ENCODE measurements at places on chromosomes 2 and 18. TPM values are rescaled to one million over a fixed set of nuclear protein-coding genes. Genes with fewer than 3 reads are reported as not detected.
A peak's percentile ranks its signal among the peaks of the same experiment; 100 is the strongest.

Gene AMER3
- not detected for total RNA-seq

GRCh38 chr2:96869822-96870625 is at the start of gene SEMA4C:
SEMA4C (minus strand) TSS chr2:96870080; CDS start chr2:96867886, 2,194 bp downstream.
- DNase-seq = peak; percentile 45
- peaks cover 6% of the 10 kb centered on the region for H3K27me3 ChIP-seq
- H3K4me1 ChIP-seq = peaks cover 23% of the 10 kb centered on the region

Gene ATOH8
- total RNA-seq = 0.07 TPM

- peaks cover 29% of the 10 kb centered on the region for H3K4me1 ChIP-seq
- peaks cover 7% of the 10 kb centered on the region for H3K27me3 ChIP-seq
- H3K36me3 ChIP-seq = no peaks in the 10 kb centered on the region
- DNase-seq = no peak
These were observed 244.5 kb upstream of the ID2 start for GRCh38 chr2:8437228-8437948.

DNA sequence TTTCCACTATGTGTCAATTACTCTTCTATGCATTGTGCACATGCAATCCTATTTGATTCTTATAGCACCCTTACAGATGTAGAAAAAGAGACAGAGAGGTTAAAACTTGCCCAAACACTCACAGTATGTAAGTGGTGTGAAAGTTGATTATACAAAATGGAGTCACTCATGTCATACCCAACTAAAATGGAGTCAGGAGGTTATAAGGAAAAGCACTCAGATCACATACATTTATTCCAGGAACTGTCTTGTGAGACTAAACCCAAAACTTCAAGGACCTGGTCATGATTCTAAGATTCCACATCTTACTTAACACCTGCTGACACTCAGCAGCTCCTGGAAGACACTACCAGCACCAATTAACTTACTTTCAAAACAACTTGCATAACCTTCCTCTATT is 802.6 kb downstream of the MBD2 start:
- no peak overlapping the region for H3K4me3 ChIP-seq
- DNase-seq = no peak
- H3K4me1 ChIP-seq = no peaks in the 10 kb centered on the region
- H3K36me3 ChIP-seq = no peaks in the 10 kb centered on the region

GRCh38 chr2:37679072-37679695 is 7.7 kb upstream of the CDC42EP3 start:
- DNase-seq = no peak
- peaks cover 10% of the 10 kb centered on the region for H3K36me3 ChIP-seq
- H3K4me1 ChIP-seq = peaks cover 21% of the 10 kb centered on the region
- no peaks in the 10 kb centered on the region for H3K27me3 ChIP-seq

Gene OBSL1
- total RNA-seq = 0.37 TPM

DNA sequence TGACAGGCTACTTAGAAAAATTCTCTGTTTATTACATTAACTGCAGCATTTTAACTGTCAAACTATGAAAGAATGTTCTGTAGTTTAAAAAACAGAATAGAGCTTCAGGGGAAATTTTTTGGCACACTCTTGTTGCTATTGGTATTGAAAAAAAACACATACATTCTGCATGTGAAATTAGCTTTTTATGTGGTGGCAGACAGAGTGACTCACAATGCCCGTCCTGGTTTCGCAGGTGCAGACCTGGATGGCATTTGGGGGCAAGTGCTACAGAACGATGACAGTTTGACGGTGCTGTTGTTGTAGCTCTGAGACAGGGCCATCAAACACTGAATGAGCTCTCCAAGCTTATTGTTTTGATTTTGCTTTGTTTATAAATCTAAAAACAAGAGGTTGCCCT is 105.0 kb upstream of the MAP3K20 start:
- peaks cover 9% of the 10 kb centered on the region for H3K27me3 ChIP-seq
- H3K4me1 ChIP-seq = peaks cover 10% of the 10 kb centered on the region

DNA sequence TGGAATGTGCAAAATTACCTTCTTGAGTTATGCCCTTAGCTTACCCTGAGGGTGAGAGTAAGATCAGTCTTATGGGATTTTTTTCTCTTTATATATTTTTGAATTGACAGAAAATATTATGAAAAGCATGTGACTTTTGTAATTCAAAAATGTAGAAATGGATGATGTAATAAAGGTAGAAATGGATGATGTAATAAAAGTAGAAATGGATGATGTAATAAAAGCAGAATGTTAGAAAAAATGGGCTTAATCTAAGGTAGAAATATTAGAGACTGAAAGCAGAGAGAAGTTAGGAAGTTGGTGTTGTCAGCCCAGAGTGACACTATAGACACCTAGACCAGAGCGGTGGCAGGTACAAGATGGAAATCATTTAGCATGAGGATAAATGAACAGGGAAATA is 107.1 kb upstream of the THSD7B start:
- no peaks in the 10 kb centered on the region for H3K4me1 ChIP-seq
- DNase-seq = no peak
- no peak overlapping the region for H3K27ac ChIP-seq
- no peak overlapping the region for H3K4me3 ChIP-seq

- H3K4me3 ChIP-seq = no peak overlapping the region
- DNase-seq = no peak
- peaks cover 19% of the 10 kb centered on the region for H3K27me3 ChIP-seq
- no peak overlapping the region for H3K27ac ChIP-seq
- H3K4me1 ChIP-seq = peaks cover 2% of the 10 kb centered on the region
These were observed 9.2 kb upstream of the MAT2A start for GRCh38 chr2:85529809-85530208.

DNA sequence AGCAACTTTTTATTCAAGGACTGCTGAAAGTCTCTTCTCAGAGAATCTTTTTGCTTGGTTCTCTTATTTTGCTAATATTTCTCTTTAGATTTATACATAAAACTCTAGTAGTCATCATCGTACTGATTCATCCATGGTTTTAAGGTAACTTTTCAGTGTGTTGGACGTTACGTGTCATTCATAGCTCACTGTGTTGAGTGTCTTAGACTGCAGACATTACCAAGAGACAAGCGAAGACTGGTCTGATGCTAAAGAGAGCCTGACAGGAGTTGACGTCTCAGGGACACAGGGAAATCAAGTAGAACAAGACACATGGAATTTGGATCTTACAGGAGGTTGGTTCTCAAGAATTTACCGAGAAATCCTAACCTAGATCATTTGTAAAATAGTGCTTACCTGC is 25.5 kb downstream of the RBM44 start:
- H3K27me3 ChIP-seq = peaks cover 11% of the 10 kb centered on the region
- H3K27ac ChIP-seq = no peak overlapping the region
- peaks cover 3% of the 10 kb centered on the region for H3K4me1 ChIP-seq
- no peaks in the 10 kb centered on the region for H3K36me3 ChIP-seq
- H3K4me3 ChIP-seq = no peak overlapping the region
- no peak for DNase-seq

GRCh38 chr2:64918220-64918886 is 70.8 kb upstream of the SLC1A4 start:
- DNase-seq = no peak
- no peaks in the 10 kb centered on the region for H3K27me3 ChIP-seq
- H3K4me3 ChIP-seq = peak overlapping the region; percentile 86
- peak overlapping the region; percentile 83 for H3K27ac ChIP-seq
- no peaks in the 10 kb centered on the region for H3K36me3 ChIP-seq
- peaks cover 34% of the 10 kb centered on the region for H3K4me1 ChIP-seq

- H3K36me3 ChIP-seq = peaks cover 50% of the 10 kb centered on the region
- no peak overlapping the region for H3K4me3 ChIP-seq
- peaks cover 23% of the 10 kb centered on the region for H3K4me1 ChIP-seq
- no peak for DNase-seq
- no peaks in the 10 kb centered on the region for H3K27me3 ChIP-seq
- no peak overlapping the region for H3K27ac ChIP-seq
These were observed 29.0 kb downstream of the PSME4 start for GRCh38 chr2:53941749-53942148.

GRCh38 chr2:136114382-136114781 is 3.6 kb downstream of the CXCR4 start:
- H3K27me3 ChIP-seq = no peaks in the 10 kb centered on the region
- H3K27ac ChIP-seq = no peak overlapping the region
- no peak for DNase-seq
- H3K4me3 ChIP-seq = peak overlapping the region; percentile 40
- H3K4me1 ChIP-seq = peaks cover 39% of the 10 kb centered on the region

DNA sequence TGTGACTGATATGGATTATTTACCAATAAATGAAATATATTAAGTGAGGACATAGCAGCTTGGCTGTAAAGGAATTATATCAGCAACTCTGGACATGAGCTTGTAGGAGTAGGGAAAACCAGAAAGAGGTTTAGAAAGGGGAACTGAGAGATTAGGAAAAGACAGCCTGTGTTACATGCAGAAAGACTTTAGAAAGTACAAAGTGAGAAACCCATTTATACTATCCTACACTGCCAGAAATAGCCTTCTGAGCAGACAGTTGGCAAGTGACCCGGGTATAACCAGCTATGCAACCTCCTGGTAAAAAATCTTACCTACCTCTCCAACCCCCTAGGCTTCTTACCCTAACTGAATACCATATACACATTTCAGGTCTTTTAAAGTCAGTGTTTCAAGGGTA is 134.1 kb downstream of the ANKRD44 start:
- DNase-seq = no peak
- H3K27me3 ChIP-seq = no peaks in the 10 kb centered on the region
- H3K4me3 ChIP-seq = no peak overlapping the region
- H3K4me1 ChIP-seq = peaks cover 18% of the 10 kb centered on the region
- H3K36me3 ChIP-seq = peaks cover 19% of the 10 kb centered on the region
- H3K27ac ChIP-seq = no peak overlapping the region

Gene SP5
- 0.32 TPM for total RNA-seq

DNA sequence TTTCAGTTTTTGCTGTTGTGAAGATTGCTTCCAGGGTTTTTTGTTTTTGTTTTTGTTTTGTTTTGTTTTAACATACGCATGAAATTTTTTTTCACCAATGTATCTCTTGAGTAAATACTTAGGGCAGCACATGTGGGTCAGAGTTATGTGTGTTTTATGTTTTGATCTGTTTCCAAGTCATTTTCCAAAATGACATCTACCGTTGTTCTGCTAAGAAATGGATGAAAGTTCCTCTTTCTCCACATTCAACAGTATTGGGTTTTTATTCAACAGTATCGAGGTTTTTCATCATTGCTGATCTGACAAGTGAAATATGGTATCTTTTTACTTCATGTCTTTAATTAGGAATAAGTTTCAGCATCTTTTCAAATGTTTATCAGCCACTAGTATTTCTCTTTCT is 16.7 kb downstream of the RNF144A start:
- H3K4me3 ChIP-seq = no peak overlapping the region
- H3K27me3 ChIP-seq = no peaks in the 10 kb centered on the region
- peaks cover 32% of the 10 kb centered on the region for H3K4me1 ChIP-seq
- H3K27ac ChIP-seq = no peak overlapping the region
- peaks cover 23% of the 10 kb centered on the region for H3K36me3 ChIP-seq

GRCh38 chr2:40470822-40471813 is 19.2 kb upstream of the SLC8A1 start:
- H3K27me3 ChIP-seq = peaks cover 4% of the 10 kb centered on the region
- no peak for DNase-seq
- H3K36me3 ChIP-seq = no peaks in the 10 kb centered on the region
- H3K4me1 ChIP-seq = no peaks in the 10 kb centered on the region
- no peak overlapping the region for H3K4me3 ChIP-seq

DNA sequence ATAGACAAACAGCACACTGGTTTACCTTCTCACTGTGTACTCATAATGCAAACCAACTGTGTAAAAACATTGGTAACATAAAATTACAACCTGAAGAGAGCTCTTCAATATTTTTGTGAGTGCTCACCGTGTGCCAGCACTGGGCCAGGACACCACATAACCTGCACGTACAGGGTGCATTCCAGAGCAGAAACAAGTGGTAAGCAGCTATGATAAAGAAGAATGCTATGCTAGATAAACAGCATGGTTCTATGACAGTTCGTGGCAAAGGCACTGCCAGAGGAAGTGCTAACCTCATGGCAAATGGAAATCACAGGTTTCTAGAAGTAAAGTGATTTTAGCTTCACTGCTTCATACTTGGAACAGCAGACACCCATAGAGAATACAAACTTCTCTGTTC is 343.5 kb downstream of the MTX2 start:
- peaks cover 18% of the 10 kb centered on the region for H3K27me3 ChIP-seq
- H3K27ac ChIP-seq = no peak overlapping the region

Gene RTKN
- total RNA-seq = 3.9 TPM

- H3K36me3 ChIP-seq = no peaks in the 10 kb centered on the region
- no peak overlapping the region for H3K4me3 ChIP-seq
- no peaks in the 10 kb centered on the region for H3K4me1 ChIP-seq
- H3K27ac ChIP-seq = no peak overlapping the region
- H3K27me3 ChIP-seq = peaks cover 2% of the 10 kb centered on the region
- no peak for DNase-seq
These were observed 70.2 kb downstream of the ADD2 start for GRCh38 chr2:70697603-70698383.

DNA sequence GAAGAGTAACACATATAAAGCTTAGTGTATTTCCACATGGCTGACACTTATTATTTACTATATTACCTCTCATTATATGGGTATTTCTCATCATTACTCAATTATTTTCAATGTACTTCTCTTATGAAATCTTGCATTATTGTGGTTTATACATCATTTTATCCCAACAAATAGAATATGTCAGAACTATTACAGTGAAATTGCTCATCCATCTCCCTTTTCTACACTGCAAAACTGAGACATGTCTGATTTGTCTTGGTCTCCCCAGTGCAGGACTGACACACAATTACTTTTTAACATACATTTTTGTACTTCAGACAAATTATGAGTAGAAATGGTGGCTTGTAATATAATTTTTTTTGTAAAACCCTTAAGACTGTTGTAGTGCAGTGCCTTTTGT is 600.9 kb downstream of the PLCL1 start:
- no peaks in the 10 kb centered on the region for H3K4me1 ChIP-seq
- no peak overlapping the region for H3K4me3 ChIP-seq

- peaks cover 63% of the 10 kb centered on the region for H3K4me1 ChIP-seq
- DNase-seq = no peak
- peak overlapping the region; percentile 74 for H3K27ac ChIP-seq
- peaks cover 21% of the 10 kb centered on the region for H3K36me3 ChIP-seq
These were observed 32.8 kb downstream of the FOSL2 start for GRCh38 chr2:28425464-28425835.

Gene NUP35
- total RNA-seq = 30.9 TPM

DNA sequence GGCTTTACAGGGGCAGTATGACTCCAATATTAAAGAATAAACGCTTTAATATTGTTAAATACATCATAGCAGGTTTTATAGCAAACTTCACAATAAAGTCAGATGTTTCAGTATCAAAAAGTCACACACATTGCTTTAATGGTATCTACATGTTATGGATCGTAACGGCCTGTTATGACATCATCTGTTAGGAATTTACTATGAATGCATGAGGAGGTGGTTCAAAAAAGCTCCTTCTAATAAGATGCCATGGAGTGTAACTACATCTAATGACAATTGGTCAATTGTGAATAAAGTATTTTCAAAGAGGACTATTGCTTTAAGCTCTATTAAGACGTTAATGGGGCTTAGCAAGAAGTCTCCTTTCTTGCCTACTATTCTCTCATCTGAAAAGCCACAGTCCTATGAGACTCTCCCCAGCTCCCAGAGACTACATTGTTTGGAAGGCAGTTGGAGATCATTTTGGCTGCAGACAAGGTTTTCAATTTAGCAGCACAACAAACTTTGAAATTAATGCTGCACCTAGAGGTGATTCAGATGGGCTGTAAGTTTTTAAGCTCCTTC is 300.7 kb upstream of the MEIS1 start:
- H3K27me3 ChIP-seq = no peaks in the 10 kb centered on the region
- H3K4me1 ChIP-seq = no peaks in the 10 kb centered on the region
- H3K36me3 ChIP-seq = no peaks in the 10 kb centered on the region
- H3K4me3 ChIP-seq = no peak overlapping the region
- no peak for DNase-seq
- no peak overlapping the region for H3K27ac ChIP-seq

GRCh38 chr2:112462178-112462577 is 19.8 kb upstream of the TTL start:
- no peaks in the 10 kb centered on the region for H3K36me3 ChIP-seq
- no peak overlapping the region for H3K4me3 ChIP-seq
- H3K27me3 ChIP-seq = peaks cover 28% of the 10 kb centered on the region
